Stimulated activated CD4-positive, alpha-beta T cell treated with anti-CD3 and anti-CD28 coated beads, Interleukin-1b, Interleukin-23, amount 100 ng/mL, for 4 hours (primary cell): ENCODE measurements at places on chromosomes 11 and 22.

GRCh38 chr11:88435415-88435814 is 97.9 kb upstream of the CTSC start:
- DNase-seq: no peak

GRCh38 chr11:35265755-35266454 is 126.9 kb downstream of the CD44 start:
- DNase-seq: no peak

GRCh38 chr11:120713296-120713695 is 201.7 kb downstream of the GRIK4 start:
- no peak for DNase-seq

GRCh38 chr22:37333724-37334460 is 51.6 kb downstream of the CYTH4 start:
- DNase-seq: no peak

- no peak for DNase-seq
Measured at GRCh38 chr11:64742087-64742888, 1.7 kb downstream of the RASGRP2 start.

DNA sequence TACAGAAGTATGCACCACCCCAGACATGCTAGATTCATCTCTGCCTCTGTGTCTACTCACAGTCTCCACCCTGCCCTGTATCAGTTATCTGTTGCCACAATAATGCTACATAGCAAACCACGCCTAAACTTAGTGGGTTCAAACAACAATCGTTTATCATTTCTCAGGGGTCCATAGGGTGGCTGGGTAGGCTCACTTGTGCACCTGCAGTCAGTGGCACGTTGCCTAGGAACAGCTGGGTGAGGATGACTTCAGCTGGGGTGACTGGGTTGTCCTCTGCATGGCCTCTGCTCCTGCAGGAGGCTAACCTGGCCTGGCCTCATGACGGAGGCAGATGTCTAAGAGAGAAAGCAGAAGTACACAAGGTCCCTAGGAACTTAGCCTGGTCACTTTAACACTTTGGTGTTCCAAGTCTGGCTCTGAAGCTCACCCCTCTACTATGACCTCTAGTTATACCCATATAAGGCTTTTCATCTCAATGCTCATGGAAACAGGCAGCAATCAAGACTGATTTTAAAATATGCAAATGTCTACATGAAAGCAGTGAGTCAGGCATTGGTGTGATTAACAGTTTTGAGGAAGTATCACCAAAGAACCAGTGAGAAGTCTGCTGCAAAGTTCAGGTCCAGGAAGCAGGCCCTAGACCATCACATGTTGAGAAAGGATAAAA is 10.7 kb downstream of the OLFML1 start:
- DNase-seq: no peak

GRCh38 chr11:441418-442274 is at the start of gene ANO9:
Gene ANO9, minus strand, starts transcription at chr11:442011. Its CDS starts 85 bp downstream, at chr11:441926.
- peak; percentile 44 for DNase-seq

- DNase-seq: peak; percentile 25
Measured at GRCh38 chr11:119056421-119056999, 495 bp downstream of the HYOU1 start.

- DNase-seq: no peak
Measured at GRCh38 chr11:112628676-112629075, 332.5 kb upstream of the NCAM1 start.

GRCh38 chr11:118252688-118253087 is 523 bp upstream of the MPZL3 start:
- no peak for DNase-seq

GRCh38 chr11:12377106-12377823 is at the start of gene PARVA:
Gene PARVA, plus strand, starts transcription at chr11:12377571. Its CDS starts 77 bp downstream, at chr11:12377648.
- DNase-seq: no peak

DNA sequence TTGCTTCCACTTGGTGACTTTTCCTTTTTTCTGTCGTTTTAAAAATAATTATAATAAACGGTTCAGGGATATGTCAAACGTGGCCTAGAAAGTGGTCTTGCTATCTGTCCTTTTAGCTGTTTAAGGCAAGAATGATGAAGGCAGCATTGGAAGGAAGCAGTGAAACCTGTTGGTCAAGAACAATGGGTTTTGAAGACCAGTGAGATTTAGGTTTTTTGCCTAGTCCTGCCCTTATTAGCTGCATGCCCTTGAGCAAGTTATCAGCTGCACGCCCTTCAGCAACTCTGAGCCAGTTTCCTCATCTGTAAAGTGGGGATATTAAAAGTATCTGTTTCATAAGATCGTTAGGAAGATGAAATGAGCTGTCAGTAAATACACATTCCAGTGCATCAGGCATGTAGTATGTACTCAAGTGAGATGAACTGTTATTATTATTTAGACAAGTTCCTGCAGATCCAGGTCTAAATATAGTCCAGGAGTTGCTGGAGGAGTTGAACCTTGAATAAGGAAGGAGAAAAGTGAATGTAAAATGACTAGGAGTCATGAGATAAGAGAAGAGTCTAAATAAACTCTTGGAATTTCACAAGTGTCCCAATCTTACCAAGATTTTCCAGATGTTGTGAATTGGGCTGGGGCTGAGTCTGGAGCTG is 90.8 kb upstream of the HSD17B12 start:
- no peak for DNase-seq

DNA sequence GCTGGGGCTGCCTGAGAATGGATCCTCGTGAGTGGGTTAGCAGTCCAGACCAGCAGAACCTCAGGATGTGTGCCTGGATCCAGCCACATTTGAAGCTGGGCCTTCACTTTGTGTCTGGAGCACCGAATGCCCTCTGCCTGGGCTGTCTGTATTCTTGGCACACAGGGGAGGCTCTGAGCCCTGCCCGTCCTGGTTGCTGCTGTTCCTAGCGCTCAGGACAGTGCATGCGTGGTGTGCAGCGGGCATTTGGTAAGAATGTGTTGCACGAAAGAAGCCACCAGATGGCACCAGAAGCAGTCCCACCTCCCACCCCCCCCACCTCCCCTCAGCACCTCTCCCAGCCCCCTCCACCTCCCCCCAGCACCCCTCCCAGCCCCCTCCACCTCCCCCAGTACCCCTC is 4.1 kb upstream of the MAPK11 start:
- DNase-seq: peak; percentile 29

DNA sequence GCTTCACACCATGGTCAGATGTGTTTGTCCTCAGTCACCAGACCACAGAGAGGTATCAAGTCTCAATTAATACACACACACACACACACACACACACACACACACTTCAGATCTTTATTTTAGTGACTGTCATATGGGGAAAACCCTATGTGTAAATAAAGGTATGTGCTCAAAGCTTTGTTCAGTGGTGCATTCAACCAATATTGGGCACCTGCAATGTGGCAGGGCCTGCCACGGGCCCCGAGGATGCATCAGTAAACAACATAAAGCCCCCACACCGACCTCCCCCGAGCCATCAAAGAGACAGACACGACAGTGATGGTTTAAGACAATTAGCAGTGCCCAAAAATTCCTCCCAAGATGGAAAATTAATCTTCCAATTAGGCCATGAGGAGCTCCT is 51.6 kb downstream of the SHANK2 start:
- DNase-seq: no peak

GRCh38 chr11:118670063-118670462 is 9.4 kb downstream of the TREH start:
- DNase-seq: no peak

- DNase-seq: no peak
Measured at GRCh38 chr22:42966497-42966896, 48.5 kb downstream of the PACSIN2 start.

DNA sequence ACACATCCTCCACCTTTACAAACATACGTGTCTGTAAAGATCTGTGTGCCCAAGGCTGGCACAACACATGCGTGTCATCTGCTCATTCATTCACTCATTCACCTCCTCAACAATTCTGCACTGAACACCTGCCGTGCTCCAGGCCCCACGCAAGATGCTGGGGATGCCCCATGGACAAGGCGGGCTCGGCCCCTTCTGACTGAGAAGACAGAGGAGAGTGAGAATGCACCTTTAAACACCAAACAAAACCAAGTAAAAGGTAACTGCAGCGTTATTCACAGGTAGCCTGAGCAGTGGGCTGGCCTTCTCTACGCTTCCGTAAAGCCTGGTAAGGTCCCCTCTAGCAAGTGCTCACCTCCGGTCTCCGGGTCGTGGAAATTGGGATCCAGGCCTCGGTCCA is 142.8 kb downstream of the SHANK2 start:
- no peak for DNase-seq

DNA sequence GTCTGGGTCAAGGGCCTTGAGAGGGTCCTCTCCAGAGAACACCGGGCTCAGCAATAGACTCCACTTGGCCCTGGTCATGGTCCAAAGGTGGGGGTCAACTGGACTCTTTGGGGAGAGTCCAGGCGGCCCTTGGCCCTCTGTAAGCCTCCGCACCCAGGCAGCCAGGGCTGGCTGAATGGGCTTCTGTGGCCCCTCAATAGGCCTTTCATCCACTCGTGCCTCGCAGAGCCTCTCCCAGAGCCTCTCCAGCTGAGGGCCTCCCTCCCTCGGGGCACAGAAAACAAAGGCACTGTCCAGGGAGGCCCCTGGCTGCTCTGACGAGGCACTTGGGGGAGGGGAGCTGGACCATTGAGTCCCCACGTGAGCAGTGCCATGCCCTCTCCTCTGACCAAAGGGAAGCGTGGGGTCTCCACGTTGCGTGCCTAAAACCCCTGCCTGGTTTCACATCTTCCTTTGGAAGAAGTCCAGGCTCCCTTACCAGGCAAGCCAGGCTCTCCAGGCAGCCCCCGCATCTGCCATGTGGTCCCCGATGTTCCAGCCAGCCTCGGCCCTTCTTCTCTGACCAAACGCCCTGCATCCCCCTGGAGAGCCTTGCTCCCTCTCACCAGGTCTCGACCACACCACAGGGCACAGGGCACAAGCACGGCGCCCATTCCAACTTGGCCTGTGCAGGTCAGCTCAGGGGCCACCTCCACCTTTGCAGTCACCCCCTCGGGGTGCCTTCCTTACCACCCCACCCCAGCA is 15.5 kb downstream of the KIAA0930 start:
- DNase-seq: no peak

GRCh38 chr11:13717331-13717730 is 48.9 kb downstream of the FAR1 start:
- DNase-seq: no peak

DNA sequence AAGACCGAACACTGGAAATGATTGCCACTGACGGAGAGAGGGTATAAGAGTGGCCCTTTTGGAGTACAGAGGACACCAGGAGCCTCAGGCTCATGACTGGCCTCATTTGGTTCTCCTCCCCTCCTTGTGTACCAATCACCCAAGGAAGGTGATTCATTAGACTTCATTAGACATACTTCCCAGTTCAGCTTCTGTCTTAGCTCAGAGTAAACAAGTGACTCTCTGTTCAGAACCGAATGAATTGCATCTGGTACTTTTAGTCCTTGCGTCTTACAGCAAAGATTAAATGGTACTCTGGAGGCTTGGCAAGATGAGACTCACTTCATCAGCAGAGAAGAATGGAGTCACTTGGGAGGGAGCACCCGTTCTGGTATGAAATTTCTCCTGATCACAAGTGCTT is 75.2 kb downstream of the ZNRF3 start:
- no peak for DNase-seq

- DNase-seq: no peak
Measured at GRCh38 chr22:43310311-43310710, 32.9 kb downstream of the SCUBE1 start.

DNA sequence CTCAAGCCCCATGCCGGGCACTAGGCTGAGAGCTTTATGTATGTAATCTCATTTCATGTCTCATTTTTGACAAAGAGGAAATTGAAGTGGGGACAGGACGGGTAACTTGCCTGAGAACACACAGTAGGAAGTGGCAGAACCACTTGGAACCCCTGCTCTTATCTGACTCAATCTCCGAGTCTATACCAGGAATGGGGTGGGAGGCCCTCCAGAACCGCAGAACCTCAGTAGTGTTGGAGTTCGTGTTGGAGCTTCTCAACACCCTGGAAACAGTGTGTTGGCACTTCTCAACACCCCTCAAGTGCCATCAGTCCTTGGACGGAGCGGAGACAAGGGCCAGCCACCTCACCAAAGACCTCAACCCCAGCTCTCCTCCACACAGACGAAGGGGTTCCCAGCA is 38.8 kb upstream of the POLA2 start:
- no peak for DNase-seq

- no peak for DNase-seq
Measured at GRCh38 chr22:32144496-32145274, 14.4 kb downstream of the C22orf42 start.

GRCh38 chr11:121048464-121049233 is 24.7 kb downstream of the TBCEL start:
- no peak for DNase-seq

- no peak for DNase-seq
Measured at GRCh38 chr22:33012833-33013450, 45.2 kb downstream of the SYN3 start.

DNA sequence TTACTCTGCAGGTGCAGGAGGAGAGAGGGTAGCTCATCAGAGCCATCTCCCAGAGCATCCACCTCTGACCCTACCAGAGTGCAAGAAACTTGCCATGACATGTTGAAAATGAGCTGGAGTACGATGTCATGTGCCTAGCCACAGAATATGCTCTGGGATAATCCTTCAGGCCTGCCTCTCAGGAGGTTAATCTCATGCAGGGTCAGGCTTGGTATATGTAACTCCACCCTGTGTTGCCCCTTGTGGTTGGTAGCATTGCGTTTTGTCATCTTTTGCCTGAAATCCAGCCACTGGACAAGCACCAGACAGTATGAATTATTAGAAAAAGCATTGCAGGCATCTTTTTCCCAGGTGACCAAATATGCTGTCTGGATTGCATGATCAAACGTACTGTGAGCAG is 36.2 kb downstream of the CNTF start:
- no peak for DNase-seq
